Activated CD8-positive, alpha-beta T cell treated with anti-CD3 and anti-CD28 coated beads, Interleukin-2, amount 10 ng/mL, durations not matched to agents 7 days and 5 days (primary cell): ENCODE measurements at places on chromosomes 6 and 20. TPM values are rescaled to one million over a fixed set of nuclear protein-coding genes. Genes with fewer than 3 reads are reported as not detected.

DEFB121 gene
- not detected for total RNA-seq

DNA sequence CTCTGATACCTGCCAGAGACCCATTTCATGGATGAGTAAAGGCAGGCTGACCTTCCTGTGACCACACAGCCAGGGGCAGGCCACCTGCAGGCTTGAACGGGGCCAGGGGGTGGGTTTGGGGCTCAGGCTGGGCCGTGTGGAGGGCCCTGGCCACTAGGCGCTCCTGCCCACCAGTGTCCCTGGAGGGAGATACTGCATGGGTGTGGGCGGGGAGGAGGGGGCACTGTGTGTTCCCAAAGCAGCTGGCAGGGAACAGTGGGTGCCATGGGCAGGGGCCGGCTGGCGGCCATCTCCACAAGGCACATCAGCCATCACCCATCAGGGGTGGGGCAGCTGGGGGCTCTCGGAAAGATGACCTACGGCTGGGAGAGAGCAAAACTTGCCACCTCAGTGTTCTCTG is 15.4 kb downstream of the SRC start:
- no peaks in the 10 kb centered on the region for H3K27me3 ChIP-seq
- H3K4me3 ChIP-seq = no peak overlapping the region
- H3K36me3 ChIP-seq = no peaks in the 10 kb centered on the region
- H3K27ac ChIP-seq = no peak overlapping the region

ADGRF4 gene
- not detected for total RNA-seq

DNA sequence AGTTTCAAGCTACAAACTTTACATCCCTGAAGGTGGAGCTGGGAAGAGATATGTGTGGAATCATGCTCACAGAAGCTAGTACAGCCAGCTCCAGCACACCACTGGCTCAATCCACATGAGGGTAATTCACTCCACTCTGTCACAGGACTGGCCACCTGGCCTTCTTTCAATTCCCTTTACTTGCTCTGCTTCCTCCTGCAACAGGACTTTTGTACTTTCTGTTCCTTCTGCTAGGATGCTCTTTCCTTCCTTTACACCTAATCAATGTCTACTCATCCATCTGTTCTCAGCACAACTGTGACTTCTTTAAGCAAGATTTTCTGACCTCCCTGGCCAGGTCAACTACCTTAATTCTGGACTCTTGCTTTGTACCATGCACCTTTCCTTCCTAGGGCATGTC is 39.4 kb upstream of the MYB start:
- peaks cover 42% of the 10 kb centered on the region for H3K4me1 ChIP-seq
- H3K27ac ChIP-seq = no peak overlapping the region
- no peaks in the 10 kb centered on the region for H3K27me3 ChIP-seq
- H3K4me3 ChIP-seq = no peak overlapping the region
- H3K36me3 ChIP-seq = no peaks in the 10 kb centered on the region
- DNase-seq = no peak

DNA sequence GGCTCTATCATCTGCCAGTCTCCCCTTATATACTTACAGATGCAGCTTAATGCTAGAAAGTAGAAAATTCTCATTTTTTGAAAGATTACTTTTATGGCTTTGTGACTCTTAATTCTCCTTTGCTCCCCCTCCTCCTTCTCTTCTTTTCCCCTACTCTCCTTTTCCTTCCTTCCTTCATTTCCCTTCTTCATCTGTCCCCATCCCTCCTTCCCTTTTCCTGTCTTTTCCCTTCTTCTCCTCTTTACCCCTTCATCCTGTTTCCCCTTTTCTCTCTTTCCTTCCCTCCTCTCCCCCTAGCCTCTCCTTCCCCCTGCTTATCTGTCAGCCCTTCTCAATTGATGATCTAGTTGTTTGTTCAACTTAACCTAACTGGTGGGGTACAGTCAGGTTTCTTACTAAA is 71.5 kb downstream of the PPP1R14C start:
- no peak for DNase-seq
- H3K27ac ChIP-seq = no peak overlapping the region
- H3K27me3 ChIP-seq = peaks cover 6% of the 10 kb centered on the region
- no peaks in the 10 kb centered on the region for H3K36me3 ChIP-seq

DNA sequence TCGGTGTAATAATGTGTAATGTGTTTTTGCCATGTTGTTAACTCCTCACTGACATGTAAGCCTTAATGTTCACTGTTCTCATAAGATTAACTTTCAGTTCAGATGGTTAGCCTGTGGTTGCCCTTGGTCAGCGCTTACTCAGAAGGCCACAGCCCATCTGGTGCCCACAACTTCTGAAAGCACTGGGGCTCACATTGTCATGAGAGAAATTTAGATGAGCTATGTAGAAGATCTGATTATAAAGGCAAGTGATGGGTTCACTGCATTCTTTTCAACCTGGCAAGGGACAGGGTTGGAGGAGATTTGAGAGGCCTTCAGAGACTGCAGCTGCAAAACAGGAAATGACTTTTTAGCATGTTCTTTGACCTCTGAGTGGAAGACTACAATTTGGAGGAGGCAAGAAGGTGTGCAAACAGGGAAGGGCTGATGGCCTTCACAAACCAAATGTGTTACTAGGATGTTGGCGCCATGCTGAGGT is 242.3 kb upstream of the SUPT3H start:
- H3K27me3 ChIP-seq = no peaks in the 10 kb centered on the region
- H3K27ac ChIP-seq = peak overlapping the region; percentile 12
- no peak overlapping the region for H3K4me3 ChIP-seq
- no peaks in the 10 kb centered on the region for H3K36me3 ChIP-seq
- peaks cover 16% of the 10 kb centered on the region for H3K4me1 ChIP-seq

ZMYND8 gene
- total RNA-seq = 44.3 TPM

- DNase-seq = no peak
- peak overlapping the region; percentile 54 for H3K4me3 ChIP-seq
- no peaks in the 10 kb centered on the region for H3K36me3 ChIP-seq
- H3K27ac ChIP-seq = no peak overlapping the region
Measured at GRCh38 chr20:51023617-51024155, 779 bp upstream of the KCNG1 start.

- DNase-seq = no peak
- H3K36me3 ChIP-seq = no peaks in the 10 kb centered on the region
- H3K27ac ChIP-seq = no peak overlapping the region
- H3K4me3 ChIP-seq = no peak overlapping the region
- no peaks in the 10 kb centered on the region for H3K4me1 ChIP-seq
- no peaks in the 10 kb centered on the region for H3K27me3 ChIP-seq
Measured at GRCh38 chr6:81933089-81933488, 180.6 kb upstream of the TENT5A start.

GRCh38 chr6:87375315-87375714 is 30.7 kb downstream of the C6orf163 start:
- no peak overlapping the region for H3K27ac ChIP-seq
- no peak overlapping the region for H3K4me3 ChIP-seq
- peaks cover 8% of the 10 kb centered on the region for H3K4me1 ChIP-seq
- no peaks in the 10 kb centered on the region for H3K36me3 ChIP-seq
- no peaks in the 10 kb centered on the region for H3K27me3 ChIP-seq

- no peak overlapping the region for H3K27ac ChIP-seq
- H3K27me3 ChIP-seq = peaks cover 12% of the 10 kb centered on the region
- no peak overlapping the region for H3K4me3 ChIP-seq
- peaks cover 2% of the 10 kb centered on the region for H3K4me1 ChIP-seq
- no peak for DNase-seq
Measured at GRCh38 chr20:4090756-4091489, 75.6 kb upstream of the RNF24 start.

DNA sequence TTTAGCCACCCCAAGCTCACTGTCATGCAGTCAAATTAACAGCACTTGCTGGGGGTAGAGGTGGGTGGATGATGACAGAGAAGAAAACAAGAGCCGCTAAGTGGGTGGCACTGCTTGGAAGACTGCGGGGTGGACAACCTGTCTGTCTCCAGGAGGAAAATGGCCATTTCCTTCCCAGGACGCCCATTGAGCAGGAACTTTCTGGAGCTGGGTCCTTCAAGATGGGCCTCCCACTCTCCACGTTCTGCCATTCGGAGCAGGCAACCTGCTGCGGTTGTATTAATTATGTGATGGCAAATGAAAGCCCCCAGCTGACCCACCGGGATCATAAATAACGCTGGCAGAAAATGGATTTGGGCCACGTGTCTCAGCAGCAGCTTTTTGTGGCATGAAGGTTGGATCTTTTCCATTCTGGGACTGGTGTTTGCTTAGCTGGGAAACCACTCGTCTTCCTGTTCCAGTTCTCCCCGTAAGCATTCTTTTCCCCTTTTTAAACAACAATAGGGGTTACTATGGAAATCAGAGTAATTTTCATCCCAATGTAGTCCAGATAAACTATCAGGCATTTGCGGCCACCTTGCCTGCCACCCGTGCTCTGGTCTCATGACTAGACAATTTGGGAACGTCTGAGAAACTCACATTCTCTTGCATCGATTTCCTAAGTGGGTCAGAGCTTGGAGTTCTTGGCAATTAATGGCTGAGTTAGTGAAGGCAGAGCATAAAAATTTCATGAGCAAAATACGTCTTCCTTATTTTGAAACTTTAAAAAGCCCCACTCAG is 215.5 kb downstream of the ANKRD60 start:
- H3K4me1 ChIP-seq = peaks cover 10% of the 10 kb centered on the region
- no peak overlapping the region for H3K4me3 ChIP-seq
- H3K27me3 ChIP-seq = peaks cover 7% of the 10 kb centered on the region
- H3K27ac ChIP-seq = no peak overlapping the region
- no peak for DNase-seq

JPH2 gene
- total RNA-seq = 0.10 TPM

GPLD1 gene
- 0.34 TPM for total RNA-seq

PEDS1 gene
- total RNA-seq = 28.7 TPM
